CD4-positive, alpha-beta T cell treated with Interleukin-4 for 4 hours (primary cell): ENCODE measurements at places on chromosomes 6 and 20.

DNA sequence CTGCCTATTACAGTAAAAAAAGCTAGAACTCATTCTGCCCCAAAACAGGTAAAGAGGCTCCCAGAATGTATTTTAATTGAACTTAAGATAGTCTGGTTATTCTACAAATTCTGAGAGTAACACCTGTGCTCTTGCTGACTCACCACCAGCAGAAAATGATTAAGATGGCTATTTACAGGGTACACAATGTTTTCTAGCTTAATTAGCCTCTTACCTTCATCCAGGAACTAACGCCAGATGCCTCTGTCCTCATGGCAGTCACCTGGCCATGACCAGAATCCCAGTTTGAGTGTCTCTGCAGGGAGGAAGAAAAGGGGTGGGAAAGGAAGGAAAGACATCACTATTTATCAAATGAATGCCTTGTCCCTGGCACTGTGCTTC lies 31.3 kb upstream of the PPP1R3G start:
- no peak for DNase-seq

GRCh38 chr6:79778816-79779215 lies 147.7 kb downstream of the SH3BGRL2 start:
- DNase-seq, result no peak

GRCh38 chr6:1313384-1313766 lies 1.5 kb downstream of the FOXQ1 start:
- no peak for DNase-seq

- DNase-seq, result no peak
Observed at GRCh38 chr6:13091192-13091591, 237.1 kb downstream of the TBC1D7 start.

- no peak for DNase-seq
Observed at GRCh38 chr6:7628909-7629308, 38.9 kb downstream of the SNRNP48 start.

DNA sequence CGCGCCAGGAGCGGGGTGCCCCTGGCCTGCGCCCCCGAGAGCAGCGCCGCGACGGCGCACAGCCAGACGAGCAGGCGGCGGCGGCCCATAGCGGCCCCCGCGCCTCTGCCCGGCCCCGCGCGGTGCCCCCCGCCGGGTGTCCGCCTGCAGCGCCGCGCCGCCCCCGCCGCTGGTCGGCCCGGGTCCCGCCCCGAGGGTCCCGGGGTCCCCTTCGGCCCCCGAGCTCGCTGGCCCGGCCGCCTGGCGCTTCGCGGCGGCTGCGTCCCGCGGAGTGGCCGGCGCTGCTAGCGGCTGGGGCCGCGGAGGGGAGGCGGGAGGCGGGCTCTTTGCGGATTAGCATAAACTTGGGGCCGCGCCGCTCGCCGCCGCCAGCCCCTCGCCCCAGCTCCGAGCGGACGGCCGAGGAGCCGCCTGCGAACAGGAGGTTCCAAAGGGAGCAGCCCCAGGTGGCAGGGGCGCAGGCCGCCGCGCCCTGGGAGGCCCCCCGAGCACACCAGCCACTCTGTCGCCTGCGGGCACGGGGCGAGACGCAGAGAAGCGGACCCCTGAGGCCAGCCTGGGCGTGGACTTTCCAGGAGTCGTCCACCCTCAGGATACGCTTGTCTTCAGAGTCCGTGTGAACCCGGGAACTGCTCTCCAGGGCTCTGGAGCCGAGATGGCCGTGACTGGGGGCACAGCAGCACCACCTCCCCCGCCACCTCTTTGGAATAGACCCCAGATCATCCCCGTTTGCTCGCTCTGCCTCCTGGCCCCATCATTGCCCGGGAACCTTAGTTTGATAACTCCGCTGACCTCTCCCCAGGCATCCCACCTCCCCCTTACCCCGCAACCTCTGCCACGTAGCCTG lies at the start of gene EMILIN3:
Gene EMILIN3 (minus strand): TSS at position 273 of the 847 bp plus-strand sequence. CDS start 184 bp downstream, at position 89.
- DNase-seq, result no peak

- no peak for DNase-seq
Observed at GRCh38 chr6:56009636-56010035, 134.2 kb upstream of the BMP5 start.

DNA sequence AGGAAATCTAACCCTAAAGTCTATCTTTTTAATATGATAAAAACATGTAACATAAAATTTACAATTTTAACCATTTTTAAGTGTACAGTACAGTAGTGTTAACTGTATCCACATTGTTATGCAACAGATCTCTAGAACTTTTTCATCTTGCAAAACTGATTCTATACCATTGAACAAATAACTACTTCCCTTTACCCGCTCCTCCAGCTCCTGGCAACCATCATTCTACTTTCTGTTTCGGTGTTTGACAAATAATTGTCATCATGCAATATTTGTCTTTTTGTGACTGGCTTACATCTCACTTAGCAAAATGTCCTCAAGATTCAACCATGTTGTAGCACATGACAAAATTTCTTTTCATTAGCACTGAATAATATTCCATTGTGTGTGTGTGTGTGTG lies 203.2 kb downstream of the SIM1 start:
- DNase-seq, result no peak

DNA sequence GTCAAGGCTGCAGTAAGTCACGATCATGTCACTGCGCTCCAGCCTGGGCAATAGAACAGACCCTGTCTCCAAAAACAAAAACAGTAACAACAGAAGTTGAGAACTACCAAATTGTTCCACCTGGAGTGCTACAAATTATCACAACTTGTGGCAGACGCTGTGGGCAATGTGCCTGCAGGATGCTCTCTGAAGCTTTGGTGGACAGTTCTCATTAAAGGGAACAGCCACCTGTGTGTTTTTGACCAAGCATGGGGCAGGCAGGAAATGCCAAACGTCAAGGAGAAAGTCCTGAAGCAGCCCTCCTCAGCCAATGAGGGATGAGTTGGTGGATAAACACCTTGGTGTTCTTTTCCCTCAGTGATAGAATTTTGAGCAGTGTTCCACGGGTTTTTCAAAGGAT lies 15.8 kb downstream of the COX4I2 start:
- no peak for DNase-seq

DNA sequence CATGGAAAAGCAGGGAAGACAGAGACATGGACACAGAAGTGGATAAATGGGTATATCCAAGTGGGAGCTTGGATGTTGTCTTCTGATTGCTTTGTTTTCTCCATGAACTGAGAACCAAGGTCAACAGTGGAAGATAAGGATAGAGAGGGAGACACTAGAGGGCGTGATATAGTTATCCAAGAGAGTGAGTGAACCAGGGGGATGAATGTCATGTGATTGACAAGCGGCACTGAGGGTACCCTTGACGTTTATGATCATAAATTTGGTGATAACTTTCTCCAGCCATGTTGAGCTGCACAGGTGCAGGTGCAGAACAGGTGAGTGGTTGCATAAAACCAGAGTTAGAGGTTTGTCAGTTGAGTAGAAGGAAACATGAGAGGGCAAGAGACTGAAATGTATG lies 20.7 kb downstream of the EBF4 start:
- peak; percentile 52 for DNase-seq

GRCh38 chr20:62796699-62797491 lies 622 bp downstream of the MRGBP start:
- no peak for DNase-seq
